ENCODE measurements at places on chromosomes 2 and 18. TPM values are rescaled to one million over a fixed set of nuclear protein-coding genes. Genes with fewer than 3 reads are reported as not detected.

VAMP8 gene
- total RNA-seq: 0.82 TPM

DNA sequence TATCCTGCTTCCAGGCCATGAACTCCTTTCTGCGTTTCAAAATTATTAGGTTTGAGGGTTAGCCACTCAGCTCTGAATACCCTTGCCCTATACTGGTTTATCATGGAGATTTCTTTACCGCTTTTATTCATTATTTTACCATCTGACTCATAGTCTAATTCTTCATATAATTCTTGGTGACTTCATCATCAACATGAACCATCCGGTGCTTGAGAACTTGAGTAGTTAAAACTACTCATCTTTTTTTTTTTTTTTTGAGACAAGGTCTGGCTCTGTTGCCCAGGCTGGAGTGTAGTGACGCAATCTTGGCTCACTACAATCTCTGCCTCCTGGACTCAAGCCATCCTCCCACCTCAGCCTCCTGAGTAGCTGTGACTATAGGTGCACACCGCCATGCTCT lies 94.2 kb upstream of the LHCGR start:
- no peak for DNase-seq

DNA sequence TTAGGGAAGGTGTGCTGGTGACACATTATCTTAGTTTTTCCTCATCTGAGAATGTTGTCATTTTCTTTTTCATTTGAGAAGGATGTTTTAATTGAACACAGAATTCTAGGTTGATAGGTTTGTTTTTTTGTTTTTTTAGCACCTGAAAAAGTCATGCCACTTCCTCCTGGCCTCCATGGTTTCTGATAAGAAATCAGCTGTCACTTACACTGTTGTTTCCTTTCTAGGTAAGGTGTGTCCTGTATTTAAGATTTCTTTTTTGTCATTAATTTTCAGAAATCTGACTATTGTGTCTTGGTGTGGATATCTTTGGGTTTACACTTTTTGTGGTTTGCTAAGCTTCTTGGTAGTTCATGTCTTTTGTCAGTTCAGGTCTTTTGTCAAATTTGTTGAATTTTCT lies 99.3 kb downstream of the ROCK1 start:
- no peak for DNase-seq

GRCh38 chr2:53941749-53942148 lies 29.0 kb downstream of the PSME4 start:
- no peak for DNase-seq

RAX gene
- total RNA-seq: not detected

DNA sequence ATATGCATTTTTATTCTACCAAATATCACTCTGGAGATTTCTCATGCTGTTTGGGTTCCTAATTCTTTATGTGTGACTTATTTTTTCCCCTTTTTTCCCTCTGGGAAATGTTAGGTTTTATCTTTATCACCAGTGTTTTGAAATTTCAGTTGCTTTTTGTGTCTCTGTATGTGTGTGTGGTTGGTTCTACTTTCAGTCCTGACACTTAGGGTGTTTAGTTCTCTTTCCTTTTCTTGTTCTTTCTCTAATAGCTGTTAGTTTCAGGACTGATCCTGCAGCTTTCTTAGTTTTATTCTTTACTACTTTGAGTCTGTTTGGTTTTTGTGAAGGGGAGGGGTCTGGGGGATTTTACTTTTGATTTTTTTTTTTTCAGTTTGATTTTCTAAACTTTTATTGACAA lies 23.1 kb downstream of the PPM1B start:
- DNase-seq: no peak

DNA sequence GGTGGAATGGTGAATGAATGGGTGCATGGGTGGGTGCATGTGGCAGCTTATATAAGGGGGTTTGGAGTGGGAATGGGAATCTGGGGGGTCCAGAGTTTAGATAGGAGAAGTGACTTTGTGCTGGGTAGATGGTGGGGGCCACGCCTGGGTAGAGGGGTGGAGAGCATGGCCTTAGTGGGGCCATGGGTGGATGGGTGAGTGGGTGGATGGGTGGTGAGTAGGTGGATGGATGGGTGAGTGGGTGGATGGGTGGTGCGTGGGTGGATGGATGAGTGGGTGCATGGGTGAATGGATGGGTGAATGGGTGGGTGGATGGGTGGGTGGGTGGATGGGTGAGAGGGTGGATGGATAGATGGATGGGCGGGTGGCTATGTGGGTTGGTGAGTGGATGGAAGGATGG lies 53.9 kb downstream of the MYO7B start:
- no peak for DNase-seq

- DNase-seq: no peak
These were observed 469.9 kb upstream of the NRP2 start for GRCh38 chr2:205212357-205212756.

- no peak for DNase-seq
These were observed 47.2 kb upstream of the STON1 start for GRCh38 chr2:48482769-48483168.

FOXI3 gene
- 0.41 TPM for total RNA-seq

DNA sequence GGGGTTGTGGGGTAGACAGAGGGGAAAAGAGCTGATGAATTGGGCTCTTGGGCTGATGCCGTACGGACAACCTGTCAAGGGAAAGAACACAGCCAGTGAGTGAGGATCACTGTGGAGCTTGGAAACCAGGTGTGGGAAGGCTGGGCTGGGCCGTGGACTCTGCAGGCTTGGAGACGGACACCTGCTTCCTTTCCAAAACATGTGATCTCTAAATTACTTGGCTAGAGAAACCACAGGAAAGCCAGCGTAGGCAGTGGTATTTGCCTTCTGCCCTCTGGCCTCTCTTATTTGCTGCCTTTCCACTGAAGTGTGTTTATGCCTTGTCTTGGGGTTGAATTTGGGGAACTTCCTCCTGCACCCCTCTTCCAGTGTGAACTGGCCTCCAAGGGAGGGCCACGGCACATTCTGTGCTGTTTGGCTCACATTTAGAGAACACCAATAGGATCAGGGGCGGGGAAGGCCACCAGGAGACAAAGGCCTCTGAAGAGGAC lies 267.7 kb downstream of the PRKCE start:
- DNase-seq: no peak

DNA sequence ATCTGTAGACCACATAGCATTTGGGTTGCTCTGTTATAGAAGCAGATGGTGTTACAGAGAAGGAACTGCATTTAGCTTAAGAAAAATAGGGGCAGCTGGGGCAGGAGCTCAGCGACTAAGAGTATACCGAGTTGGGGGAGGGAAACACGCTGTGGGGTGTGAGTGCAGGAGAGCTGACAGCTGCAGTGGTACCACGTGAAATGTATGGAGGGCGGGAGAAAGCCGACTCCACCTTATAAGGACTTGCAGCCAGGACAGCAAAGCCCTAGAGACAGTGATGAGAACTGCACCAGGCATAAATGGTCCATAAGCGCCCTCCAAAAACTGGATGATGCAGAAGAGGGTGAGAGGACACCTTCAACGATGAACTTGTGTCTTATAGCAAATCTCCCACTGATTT lies 237.6 kb downstream of the PRKCE start:
- DNase-seq: peak; percentile 24

DNA sequence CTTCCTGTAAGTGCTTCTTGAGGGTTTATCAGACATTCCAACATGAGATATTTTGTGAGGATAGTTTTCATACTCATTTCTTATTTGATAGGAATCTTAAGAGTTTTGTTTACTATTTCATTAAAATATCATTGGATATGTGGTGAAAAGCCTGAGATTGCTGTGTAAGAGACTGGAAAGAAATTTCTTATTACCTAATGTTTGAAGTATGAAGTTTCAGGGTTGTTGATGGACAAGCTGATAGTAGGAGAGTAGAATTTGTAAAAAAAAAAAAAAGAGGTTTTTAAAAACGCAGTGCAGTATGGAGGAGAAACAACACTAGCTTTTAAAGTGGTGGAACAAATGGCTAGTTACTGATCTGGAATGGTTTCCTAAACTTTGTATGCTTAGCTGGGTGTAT lies 7.7 kb downstream of the EPB41L5 start:
- DNase-seq: no peak

DNA sequence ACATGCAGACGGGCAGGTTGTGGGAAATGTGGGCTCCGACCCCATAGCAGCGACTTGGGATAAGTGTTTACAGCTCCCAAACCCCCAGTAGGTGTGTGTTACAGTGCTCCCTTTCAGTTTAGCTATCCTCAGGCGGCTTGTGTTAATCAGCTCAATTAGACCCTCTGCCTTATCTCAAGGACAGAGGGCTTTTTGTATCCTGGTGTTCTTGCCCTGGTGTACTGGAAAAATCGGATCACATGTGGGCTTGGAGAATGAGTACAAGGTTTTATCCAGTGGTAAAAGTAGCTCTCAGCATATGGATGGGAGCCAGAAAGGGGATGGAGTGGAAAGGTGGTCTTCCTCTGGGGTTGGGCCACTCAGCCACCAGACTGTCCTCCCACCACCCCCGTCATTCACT lies 264.7 kb upstream of the SYT4 start:
- no peak for DNase-seq

- no peak for DNase-seq
These were observed 257.3 kb downstream of the MYCN start for GRCh38 chr2:16197504-16198147.

DNA sequence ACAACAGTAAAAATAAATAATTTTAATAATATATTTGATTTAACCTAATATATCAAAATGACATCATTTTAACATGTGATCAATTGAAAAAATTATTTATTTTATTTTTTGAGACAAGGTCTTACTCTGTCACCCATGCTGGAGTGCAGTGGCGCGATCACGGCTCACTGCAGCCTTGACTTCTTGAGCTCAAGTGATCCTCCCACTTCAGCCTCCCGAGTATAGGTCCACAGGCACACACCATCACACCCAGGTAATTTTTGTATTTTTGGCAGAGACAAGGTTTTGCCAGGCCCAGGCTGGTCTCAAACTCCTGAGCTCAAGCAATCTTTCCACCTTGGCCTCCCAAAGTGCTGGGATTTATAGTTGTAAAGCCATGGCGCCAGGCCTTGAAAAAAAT lies 126.7 kb upstream of the COPS8 start:
- DNase-seq: no peak

GALNT14 gene
- total RNA-seq: 10.2 TPM

- no peak for DNase-seq
These were observed 298.6 kb downstream of the AGPS start for GRCh38 chr2:177691177-177691576.

TUBA3D gene
- not detected for total RNA-seq

PLEK gene
- total RNA-seq: 1.6 TPM

CYP26B1 gene
- 0.82 TPM for total RNA-seq

C1QL2 gene
- total RNA-seq: 0.41 TPM

DNA sequence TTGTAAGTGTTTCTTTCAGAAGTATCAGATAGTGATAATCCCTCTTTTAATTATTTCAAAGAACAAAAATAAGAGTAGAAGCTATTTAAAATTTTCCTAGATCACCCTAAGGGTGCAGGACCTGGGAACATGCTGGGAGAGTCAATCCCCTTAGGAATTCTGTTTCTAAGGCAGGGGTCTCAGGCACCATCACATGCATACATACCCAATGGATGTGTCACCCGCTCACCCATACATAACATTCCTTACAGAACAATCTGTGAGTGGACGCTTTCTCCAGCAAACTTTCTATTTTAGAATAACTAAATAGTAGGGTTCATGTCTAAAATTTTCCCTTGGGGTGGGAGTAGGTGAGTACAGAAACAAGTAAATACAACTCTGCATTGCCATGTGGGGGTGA lies 8.4 kb downstream of the DSEL start:
- DNase-seq: no peak

DNA sequence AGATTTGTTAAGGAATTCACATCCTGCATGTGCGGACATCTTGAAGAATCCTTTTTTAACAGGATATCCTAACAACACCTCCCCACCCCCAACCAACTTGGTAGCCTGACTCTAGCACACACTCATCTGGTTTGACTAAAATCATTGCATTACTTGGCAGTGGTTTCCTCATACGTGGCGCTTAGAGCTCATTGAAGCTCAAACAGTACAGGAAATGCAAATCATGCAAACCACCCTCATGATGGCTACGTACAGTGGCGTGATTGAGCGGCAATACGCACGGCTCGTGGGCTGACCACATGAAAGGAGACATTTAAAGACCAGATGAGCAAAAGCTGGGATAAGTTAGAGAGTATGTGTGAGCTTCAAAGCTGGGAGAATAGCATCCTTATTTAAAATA lies 336.2 kb downstream of the ZEB2 start:
- no peak for DNase-seq

DNA sequence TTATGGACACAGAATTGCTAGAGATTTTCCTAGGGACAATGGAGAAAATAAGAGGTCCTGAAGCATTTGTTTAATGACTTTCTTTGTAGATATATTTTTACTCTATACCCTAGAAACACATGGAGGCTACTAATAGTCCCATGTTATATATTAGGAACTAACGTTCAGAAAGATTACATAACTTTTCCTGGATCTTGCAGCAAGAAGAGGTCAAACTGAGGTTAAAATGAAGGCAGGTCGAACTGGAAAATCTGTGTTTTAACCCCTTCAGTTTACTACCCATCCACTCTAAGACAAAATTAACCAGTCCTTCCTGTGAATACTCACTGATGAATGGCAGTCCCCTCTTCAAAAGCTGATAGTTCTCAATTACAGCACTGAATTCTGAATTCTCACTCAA lies 1415.8 kb upstream of the CELF4 start:
- DNase-seq: no peak

DNA sequence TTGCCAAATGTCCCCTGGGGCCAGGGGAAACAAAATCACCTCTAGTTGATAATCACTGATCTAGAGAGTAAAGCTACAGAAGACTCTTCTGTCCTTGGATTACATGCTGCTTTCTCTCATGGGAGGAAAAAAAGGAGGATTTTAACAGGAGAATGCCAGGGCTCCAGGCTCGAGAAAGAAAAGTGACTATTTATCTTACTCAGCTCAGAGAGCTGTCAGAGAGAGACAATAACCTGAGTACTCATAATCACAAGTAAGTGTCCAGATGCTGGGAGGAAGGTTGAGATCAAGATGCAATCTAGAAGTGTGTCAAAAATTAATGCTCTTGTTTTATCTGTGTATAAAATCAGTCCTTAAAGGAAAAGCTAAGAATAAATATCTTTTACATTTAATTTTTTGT lies 133.3 kb downstream of the PTRHD1 start:
- no peak for DNase-seq

DNA sequence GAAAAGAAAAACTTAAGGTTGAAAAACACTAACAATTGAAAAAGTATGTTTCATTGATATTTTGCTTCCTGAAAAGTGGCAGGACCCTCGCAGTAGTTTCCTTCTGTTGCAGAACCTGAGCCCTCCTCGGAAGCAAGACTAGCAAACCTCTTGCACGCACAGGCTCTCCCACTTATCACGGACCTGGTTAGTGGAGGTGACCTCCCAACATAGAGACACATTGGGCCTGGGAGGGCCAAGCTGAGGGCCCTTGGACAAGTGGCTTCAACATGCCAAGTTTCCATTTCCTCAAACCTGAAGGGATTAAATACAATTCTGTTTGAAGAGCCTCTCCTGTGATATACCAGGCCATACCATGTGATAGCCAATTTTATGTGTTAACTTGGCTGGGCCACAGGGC lies 133.4 kb upstream of the AGAP1 start:
- no peak for DNase-seq

DNA sequence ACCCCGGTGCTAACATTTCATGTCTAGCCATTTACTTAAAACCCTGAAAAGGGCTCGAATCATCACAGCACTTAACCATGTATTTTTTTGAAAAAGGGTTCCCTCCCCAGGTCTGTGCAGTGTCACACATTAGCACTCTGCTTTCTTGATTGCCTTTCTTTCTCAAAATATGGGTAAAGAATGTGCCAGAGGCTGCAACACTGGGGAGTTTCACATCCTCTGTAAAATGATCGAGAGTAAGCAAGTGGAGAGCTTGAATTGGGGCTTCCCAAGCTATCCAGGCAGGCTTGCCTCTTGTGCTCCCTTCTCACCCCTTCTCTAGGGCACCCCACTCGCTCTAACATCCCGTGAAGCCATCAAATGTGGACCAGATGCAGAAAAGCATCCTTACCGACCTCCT lies 177.0 kb upstream of the CCDC68 start:
- DNase-seq: no peak

PSMA8 gene
- total RNA-seq: not detected
